ENCODE measurements at places on chromosomes 1 and 21.

DNA sequence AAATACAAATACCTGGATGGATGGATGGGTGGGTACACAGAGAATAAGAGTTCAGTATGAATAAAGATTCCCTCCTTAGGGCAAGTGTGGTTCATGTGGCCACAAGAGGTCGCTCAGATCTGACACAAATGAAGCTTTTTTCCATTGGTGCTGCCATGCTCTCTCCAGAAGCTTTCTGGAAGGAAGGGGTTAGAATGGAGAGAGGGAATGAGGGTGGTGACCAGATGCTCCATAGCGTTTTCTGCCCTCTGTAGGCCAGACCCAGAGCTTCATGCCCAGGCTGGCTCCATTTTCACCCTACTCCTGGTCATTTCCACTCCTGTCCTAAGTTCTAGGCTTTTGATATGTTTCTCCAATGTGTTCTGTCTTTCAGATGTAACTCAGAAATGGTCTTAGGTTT lies 3.3 kb upstream of the FCRL6 start:
- peak; percentile 18 for DNase-seq

- DNase-seq = no peak
Observed at GRCh38 chr1:15287035-15287979, 40.3 kb downstream of the FHAD1 start.

DNA sequence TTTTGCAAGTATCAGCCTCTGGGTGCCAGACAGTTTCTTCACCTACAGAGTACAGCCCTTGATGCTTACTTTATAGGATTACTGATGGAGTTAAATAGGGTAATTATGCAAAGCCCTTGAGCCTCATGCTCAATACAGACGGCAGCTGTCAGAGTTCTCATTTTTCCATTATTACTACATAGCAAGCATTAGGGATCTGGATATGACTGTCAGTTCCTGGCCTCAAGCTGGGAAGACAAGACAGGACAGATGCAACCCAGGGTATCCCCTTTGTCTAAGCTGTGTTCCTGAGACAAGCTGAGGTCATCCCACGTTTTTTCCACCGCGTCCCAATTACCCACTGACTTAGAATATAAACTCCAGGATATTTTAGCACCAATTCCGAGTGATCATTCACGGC lies 94.4 kb downstream of the SLC35F3 start:
- no peak for DNase-seq

DNA sequence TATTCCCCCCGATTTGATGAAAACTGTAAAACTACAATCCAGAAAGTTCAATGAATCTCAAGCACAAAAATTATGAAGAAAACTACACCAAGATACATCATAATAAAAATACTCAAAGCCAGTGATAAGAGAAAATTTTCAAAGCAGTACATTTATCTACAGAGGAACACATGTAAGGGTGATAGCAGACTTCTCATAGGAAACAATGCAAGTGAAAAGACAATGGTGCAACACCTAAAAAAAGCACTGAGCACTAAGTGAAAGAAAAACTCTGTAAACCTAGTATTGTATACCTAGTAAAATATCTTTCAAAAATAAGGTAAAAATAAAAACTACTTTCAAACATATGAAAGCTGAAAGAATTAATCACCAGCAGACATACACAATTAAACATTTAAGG lies 76.1 kb upstream of the IRF2BP2 start:
- no peak for DNase-seq

DNA sequence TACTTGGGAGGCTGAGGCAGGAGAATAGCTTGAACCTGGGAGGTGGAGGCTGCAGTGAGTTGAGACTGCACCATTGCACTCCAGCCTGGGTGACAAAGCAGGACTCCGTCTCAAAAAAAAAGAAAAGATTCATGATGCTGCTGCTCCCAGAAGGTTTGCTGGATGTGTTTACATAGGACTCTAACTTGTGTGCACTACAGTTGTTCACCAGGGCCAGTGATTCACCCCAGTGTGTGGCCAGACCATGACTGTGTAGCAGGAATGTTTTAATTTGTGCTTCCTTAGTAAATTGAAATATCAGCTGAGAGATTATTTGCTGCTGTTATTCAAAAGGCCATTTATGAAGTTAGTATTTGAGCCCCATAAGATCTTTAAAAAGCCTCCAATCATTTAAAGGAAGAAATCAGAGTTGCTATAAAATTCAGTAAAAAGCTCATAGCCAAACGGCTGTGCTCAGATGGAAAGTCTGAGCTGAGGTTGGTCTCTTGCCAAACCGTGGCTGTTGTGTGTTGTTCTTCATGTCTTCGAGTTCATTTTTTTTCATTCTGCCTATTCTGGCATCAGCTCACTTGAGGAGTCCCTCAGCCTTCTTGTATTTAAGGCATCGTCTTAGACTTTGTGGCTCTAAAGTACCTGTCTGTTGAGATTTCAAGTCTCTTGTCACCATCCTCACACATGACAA lies 18.1 kb upstream of the PGD start:
- no peak for DNase-seq

DNA sequence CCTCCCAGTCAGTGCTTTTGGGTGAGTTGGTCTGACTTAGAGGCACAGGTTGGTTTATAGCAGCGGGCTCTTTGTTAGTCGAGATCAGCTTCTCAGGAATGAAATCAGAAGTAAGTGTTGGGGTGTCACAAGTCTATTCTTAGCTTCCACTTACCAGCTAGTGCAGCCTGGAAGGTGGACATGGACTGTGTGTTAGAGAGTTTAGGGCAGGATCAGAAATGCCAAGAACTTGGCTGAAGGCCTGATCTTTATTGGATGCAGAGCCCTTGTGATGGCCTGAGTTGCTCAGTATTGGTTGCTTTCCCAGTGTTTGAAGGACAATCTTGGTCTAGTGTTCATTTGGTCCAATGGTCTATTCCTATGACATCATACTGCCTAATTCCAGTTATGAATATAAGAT lies 377.0 kb upstream of the USP24 start:
- DNase-seq = no peak

GRCh38 chr1:101166583-101167120 lies 70.2 kb upstream of the S1PR1 start:
- no peak for DNase-seq

DNA sequence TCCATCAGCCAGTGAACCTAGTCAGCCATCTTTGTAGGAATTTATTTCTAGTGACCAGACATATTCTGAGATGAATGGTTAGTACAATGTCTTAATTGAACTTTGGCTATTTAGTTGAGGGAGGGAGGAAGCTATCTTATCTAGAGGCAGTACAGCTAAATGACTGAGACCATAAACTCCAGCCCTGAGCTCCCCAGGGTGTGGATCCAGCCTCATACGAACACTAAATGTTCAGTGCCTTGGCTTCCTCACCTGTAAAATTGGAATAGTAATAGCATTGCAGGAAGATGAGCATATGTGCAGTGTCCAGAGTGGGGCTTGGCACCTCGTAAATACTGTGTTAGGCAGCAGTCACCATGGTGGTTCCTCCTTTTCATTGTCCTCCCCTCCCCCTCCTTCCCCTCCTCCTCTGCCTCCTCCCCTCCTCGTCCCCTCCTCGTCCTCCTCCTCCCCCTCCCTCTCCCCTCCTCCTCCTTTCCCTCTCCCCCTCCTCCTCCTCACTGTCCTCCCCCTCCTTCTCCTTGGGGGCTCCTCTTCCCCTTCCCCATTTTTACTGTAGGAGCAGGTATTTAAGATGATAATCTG lies 108.2 kb downstream of the GALNT2 start:
- no peak for DNase-seq

DNA sequence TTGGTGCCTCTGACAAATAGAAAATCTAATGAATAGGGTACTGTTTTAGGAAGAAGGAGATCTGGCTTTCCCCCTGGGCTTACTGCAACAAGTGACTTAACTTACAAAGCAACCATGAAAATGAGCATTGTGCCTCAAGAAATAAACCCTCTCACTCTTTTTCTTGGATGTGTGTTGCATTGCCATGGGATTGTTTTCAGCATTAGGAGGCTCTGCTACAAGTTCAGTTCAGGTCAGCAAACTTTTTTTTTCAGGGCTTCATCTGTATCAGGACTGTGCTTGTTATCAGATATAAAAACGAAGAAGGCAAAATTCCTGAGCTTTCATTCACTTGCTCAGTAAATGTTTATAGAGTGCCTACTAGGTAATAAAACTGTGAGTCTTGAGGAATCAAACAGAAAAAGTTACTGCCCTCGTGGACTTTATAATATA lies 37.8 kb upstream of the DOCK7 start:
- DNase-seq = no peak

DNA sequence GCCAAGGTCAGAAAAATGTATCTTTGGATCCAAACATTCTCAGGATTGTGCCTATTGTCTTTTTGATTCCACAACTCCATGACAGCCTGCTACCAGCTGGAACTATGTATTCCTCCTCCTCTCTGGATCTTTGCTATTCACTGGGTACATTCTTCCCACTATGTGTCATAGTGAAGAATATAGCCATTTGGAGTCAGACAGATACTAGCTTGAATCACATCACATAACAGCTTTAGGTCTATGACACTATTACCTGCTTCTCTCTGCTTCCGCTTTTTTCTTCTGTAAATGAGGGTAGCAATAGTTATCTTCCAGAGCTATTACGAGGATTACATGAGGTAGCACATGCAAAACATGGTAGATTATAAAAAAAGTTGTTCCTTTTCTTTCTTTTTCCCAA lies 5.4 kb upstream of the EXO1 start:
- no peak for DNase-seq

DNA sequence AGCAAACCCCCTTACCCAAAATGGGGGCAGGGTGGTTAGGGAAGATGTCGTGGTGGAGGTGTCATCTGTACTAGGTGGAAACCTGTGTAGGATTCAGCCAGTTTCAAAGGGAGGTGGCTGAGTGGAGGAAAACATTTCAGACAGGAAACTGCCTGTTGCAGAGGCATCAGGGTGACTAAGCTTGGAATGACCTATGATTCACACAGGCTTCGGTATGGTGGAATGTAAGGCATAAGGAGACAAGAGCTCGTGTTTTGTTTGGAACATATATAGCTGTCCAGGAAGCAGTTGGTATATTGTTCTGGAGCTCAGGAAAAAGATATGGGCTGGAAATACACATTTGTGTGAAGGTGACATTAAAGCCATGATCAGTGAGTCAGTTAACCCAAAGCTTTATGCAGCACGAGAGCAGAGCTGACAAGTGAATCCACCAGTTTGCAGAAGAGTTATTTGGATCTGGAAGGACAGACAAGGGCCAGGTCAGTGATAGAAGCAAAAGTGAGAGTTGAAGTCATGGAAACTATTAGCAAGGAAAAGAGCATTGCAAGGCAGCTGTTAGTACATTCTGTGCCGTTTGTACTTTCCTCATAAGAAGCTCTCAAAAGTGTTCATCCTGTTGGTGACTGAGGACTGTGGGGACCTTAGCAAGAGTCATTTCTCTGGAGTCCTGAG lies 12.2 kb downstream of the UTP25 start:
- no peak for DNase-seq

DNA sequence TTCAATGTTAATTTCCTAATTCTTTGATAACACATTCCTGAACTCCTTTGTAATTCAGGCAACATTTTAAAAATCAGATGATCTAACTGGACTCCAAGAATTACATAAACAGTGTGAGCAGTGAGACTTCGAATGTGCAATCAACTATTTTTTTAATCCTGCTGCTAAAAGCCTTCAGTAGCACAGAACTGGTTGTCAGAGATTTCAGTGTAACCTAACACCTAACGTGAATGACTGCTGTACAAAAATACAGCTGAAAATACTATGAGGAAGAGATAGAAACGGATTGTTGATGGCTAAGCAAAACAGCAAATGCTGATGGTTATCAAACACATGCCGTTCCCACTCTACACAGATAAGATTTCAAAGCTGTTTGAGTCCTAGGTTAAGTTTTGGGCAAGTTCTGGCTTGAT lies 46.1 kb downstream of the APP start:
- DNase-seq = no peak

All from stimulated activated CD4-positive, alpha-beta T cell treated with anti-CD3 and anti-CD28 coated beads, Interleukin-2, amount 100 ng/mL, for 4 hours (primary cell).